ENCODE measurements at places on chromosomes 3 and 15.

GRCh38 chr15:40857601-40858341, 13.9 kb downstream of the SPINT1 start:
- DNase-seq = no peak

GRCh38 chr3:169420429-169420828, 243.1 kb downstream of the MECOM start:
- DNase-seq = no peak

- DNase-seq = no peak
These were observed 7.5 kb upstream of the ST6GAL1 start for GRCh38 chr3:186922790-186923189.

- peak; percentile 17 for DNase-seq
These were observed 61.0 kb downstream of the PGPEP1L start for GRCh38 chr15:98946301-98947255.

GRCh38 chr3:62818347-62818746, 56.9 kb downstream of the CADPS start:
- DNase-seq = no peak

DNA sequence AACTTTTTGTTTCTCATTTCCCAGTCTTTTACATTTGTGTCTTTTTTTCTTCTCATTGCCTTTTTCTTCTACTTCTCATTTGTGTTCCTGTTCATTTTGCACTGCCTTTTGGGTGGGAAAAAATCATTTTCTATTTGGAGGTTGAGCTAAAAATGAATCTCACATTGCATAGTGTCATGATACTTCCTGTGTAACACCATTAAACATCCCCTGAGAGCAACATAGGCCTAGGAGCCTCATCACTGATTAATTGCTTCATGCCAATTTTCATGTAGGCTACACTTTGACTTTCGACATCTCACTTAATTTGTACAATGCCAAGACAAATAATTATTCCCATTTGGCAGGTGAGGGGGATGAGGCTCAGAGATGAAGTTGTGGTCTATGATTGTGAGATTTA, 279.2 kb downstream of the EDEM1 start:
- no peak for DNase-seq

DNA sequence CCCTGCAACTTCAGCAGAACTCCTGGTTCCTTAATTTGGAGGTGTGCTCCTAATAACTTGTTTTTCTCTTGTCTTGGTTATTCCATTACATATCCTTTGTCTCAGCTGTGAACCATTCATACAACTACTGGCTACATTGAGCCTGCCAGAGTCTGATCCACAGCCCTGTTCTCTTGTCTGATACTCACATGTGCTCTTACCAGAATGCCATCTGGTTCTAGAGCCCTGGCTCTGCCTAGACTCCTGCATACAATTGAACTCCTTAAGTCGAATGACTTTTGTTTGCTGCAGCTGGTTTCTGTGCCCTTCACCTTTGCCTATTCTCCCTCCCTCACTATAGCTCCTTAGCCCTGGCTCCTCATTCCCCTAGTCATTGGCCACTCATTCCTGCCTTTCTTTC, 85.5 kb downstream of the LRRC28 start:
- no peak for DNase-seq

GRCh38 chr3:153052096-153052460, 109.9 kb upstream of the RAP2B start:
- peak; percentile 78 for DNase-seq

GRCh38 chr3:31766669-31767068, 214.4 kb downstream of the OSBPL10 start:
- DNase-seq = no peak

All from AG09309 (cell line).